ENCODE measurements at places on chromosomes 3 and 15.

GRCh38 chr15:59322056-59322759 lies 50.5 kb downstream of the MYO1E start:
- no peak for DNase-seq

- DNase-seq = no peak
These were observed 55.3 kb downstream of the SLC28A2 start for GRCh38 chr15:45307230-45307924.

- DNase-seq = no peak
These were observed 661.6 kb upstream of the CBLB start for GRCh38 chr3:106530367-106530766.

DNA sequence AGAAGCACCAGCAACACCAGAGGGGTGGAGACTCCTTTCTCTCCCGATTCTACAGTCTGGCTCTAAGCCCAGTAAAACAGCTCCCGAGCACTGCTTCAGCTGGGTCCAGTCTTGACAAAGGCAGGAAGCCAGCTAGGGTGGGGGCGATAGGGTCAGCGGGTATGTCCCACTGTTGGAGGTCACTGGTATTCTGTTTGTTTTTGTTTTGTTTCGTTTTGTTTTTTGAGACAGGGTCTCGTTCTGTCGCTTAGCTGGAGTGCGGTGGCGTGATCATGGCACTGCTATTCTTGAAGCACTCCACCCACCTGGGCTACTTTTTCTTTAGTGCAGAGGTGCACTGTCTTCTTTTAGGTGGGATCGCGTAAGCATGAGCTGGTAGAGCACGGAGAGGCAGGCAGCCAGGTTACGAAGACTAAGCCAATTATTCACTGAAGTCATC lies 16.3 kb downstream of the GCSAM start:
- DNase-seq = no peak

DNA sequence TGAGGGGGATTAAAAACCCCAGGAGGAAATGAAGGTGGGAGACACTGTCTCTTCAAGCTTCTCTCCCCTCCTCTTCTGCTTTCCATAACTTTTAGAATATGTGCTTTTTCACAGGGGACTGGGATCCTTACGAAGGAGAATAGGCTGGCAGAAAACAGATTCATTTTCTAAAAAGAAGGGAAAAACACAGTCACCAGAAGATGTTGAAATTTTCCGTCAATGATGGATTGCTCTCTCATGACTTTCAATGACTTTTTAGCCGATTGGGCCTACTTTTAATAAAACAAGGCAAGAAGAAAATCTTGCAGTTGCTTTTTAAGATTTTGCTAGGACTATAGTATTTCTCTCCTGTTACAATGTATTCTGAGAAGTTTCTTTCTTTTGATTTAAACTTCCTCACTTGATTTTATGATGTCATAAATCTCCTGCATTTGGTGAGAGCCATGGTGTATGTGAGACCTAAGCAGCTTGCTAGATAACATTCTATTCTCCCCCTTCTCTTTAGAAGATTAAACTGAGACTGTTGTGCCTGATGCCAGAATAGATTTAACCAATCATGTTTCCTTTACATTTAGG lies 241.2 kb downstream of the FEZF2 start:
- DNase-seq = no peak

GRCh38 chr15:99878835-99879234 lies 145.6 kb upstream of the LYSMD4 start:
- no peak for DNase-seq

DNA sequence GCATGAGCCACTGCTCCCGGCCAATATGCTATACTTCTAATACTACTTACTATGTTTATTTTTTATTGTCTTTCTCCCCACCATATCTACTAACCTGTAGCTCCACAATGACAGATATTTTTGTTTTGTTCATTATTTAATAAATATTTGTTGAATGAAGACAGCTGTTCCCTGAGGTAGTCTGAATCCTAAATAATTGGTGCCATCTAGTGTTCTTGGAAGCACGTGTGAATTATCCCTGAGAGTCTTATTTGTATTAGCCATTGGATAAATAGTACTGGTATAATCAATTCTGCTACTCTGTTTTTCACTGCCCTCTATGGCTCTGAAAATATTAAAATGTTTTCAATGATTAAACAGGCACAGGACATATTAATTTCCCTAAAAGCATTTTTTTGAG lies 5.6 kb upstream of the APPL1 start:
- no peak for DNase-seq

Data from glutamatergic neuron (in vitro differentiated cells).